ENCODE measurements at places on chromosomes 7 and 10. TPM values are rescaled to one million over a fixed set of nuclear protein-coding genes. Genes with fewer than 3 reads are reported as not detected.

RELN gene
- total RNA-seq, result 0.04 TPM

PDE6C gene
- not detected for total RNA-seq

EPHB6 gene
- 0.20 TPM for total RNA-seq

PTER gene
- total RNA-seq, result 18.4 TPM

TMEM168 gene
- 7.3 TPM for total RNA-seq

LAMB4 gene
- total RNA-seq, result 0.19 TPM

ANKRD1 gene
- 35.0 TPM for total RNA-seq

POT1 gene
- total RNA-seq, result 15.8 TPM

CPA4 gene
- 6.3 TPM for total RNA-seq

CYP2E1 gene
- 0.11 TPM for total RNA-seq

GARS1 gene
- total RNA-seq, result 167 TPM

PNLIPRP3 gene
- 0.04 TPM for total RNA-seq

ALOX5 gene
- 0.40 TPM for total RNA-seq

ADAP1 gene
- 3.3 TPM for total RNA-seq

IQUB gene
- total RNA-seq, result 0.05 TPM

LIPN gene
- not detected for total RNA-seq

DKK1 gene
- total RNA-seq, result 387 TPM

AKR1B15 gene
- 43.4 TPM for total RNA-seq

LIPF gene
- not detected for total RNA-seq

CPA2 gene
- total RNA-seq, result 0.15 TPM

FAM13C gene
- 0.16 TPM for total RNA-seq

CYP3A4 gene
- 0.05 TPM for total RNA-seq

UCN3 gene
- not detected for total RNA-seq

CCDC3 gene
- 1.4 TPM for total RNA-seq

CD36 gene
- not detected for total RNA-seq

NPSR1 gene
- not detected for total RNA-seq

TUBGCP2 gene
- 36.0 TPM for total RNA-seq

NODAL gene
- not detected for total RNA-seq

FXYD4 gene
- total RNA-seq, result not detected

KNDC1 gene
- 1.3 TPM for total RNA-seq

FAM180A gene
- total RNA-seq, result 0.05 TPM

POU6F2 gene
- not detected for total RNA-seq

UCMA gene
- not detected for total RNA-seq

PAX4 gene
- not detected for total RNA-seq

MORN4 gene
- total RNA-seq, result 6.4 TPM

ADGRA1 gene
- 0.42 TPM for total RNA-seq

CCL24 gene
- not detected for total RNA-seq

ANTXRL gene
- 0.46 TPM for total RNA-seq

NEURL1 gene
- 0.78 TPM for total RNA-seq

TMEM26 gene
- total RNA-seq, result 0.04 TPM

HABP2 gene
- total RNA-seq, result 0.14 TPM

OLAH gene
- 1.0 TPM for total RNA-seq

PON1 gene
- total RNA-seq, result 0.79 TPM

OPALIN gene
- not detected for total RNA-seq

STK32C gene
- total RNA-seq, result 41.8 TPM

PARD3 gene
- 66.9 TPM for total RNA-seq

ELFN1 gene
- 0.30 TPM for total RNA-seq

ST8SIA6 gene
- 0.09 TPM for total RNA-seq

AMPH gene
- total RNA-seq, result 0.12 TPM

PDGFA gene
- total RNA-seq, result 34.4 TPM

CPXM2 gene
- total RNA-seq, result not detected

CALHM3 gene
- 0.22 TPM for total RNA-seq

GALNT17 gene
- not detected for total RNA-seq

CTBP2 gene
- 119 TPM for total RNA-seq

Data from A549 treated with dexamethasone at 1 μM for 4 hours (cell line).